ENCODE measurements at places on chromosomes 6 and 20.

GRCh38 chr6:10659699-10660348 lies 34.6 kb downstream of the C6orf52 start:
- DNase-seq, result no peak

- no peak for DNase-seq
Measured at GRCh38 chr6:145420599-145420998, 314.7 kb downstream of the EPM2A start.

GRCh38 chr6:52160472-52161104 lies 25.6 kb upstream of the IL17A start:
- DNase-seq, result no peak

GRCh38 chr6:91449539-91449938 lies 862.7 kb upstream of the MAP3K7 start:
- no peak for DNase-seq

DNA sequence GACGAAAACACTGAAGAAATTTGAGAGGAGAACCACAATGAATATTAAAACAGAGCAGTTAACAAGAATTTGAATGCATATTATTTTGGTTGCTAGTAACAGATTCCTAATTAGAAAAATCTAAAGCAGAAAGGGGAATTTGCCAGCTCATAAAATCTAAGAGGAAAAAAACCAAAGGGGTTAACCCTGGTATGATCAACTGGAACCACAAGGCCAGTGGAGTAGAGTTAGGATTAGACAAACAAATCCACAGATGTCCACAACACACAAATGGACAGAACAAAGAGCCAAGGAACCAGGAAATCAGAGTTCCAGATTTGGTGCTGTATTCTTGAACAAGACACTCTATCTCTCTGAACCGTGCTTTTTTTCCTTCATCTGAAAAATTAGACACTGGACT lies 195.0 kb downstream of the TASP1 start:
- DNase-seq, result no peak

DNA sequence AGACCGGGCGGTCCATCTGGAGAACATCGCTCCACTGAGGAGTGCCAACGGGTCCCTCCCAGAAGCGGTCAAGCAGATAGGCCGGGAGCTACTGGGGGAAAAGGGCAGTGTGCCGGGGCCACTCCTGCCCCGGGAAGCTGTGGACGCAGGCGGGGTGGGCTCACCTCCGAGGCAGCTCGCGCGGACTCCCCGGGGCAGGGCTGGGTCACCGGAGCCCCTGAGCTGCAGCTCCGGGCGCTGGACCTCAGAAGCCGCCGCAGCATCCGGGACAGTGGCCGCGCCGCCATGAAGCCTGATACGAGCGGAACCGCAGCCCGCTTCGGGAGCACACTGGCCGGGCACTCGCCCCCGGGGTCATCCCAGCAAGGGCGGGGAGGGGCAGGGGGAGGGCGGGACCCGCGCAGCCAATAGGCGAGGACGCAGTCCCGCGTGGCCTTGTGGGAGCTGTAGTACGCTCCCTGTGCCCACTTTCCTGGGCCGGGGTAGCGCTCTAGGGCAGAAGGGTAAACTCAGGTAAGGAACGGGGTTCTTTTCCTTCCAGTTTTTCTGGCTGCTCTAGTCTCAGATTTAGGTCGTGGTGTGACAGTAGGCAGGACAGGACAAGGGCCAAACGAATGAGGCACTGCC lies at the start of gene MOCS1:
TSS of gene MOCS1 (minus strand) at position 332 of the 627 bp plus-strand sequence. CDS start at position 287, 45 bp downstream.
- DNase-seq, result peak; percentile 15

- no peak for DNase-seq
Measured at GRCh38 chr6:2209226-2209809, 36.1 kb downstream of the GMDS start.

DNA sequence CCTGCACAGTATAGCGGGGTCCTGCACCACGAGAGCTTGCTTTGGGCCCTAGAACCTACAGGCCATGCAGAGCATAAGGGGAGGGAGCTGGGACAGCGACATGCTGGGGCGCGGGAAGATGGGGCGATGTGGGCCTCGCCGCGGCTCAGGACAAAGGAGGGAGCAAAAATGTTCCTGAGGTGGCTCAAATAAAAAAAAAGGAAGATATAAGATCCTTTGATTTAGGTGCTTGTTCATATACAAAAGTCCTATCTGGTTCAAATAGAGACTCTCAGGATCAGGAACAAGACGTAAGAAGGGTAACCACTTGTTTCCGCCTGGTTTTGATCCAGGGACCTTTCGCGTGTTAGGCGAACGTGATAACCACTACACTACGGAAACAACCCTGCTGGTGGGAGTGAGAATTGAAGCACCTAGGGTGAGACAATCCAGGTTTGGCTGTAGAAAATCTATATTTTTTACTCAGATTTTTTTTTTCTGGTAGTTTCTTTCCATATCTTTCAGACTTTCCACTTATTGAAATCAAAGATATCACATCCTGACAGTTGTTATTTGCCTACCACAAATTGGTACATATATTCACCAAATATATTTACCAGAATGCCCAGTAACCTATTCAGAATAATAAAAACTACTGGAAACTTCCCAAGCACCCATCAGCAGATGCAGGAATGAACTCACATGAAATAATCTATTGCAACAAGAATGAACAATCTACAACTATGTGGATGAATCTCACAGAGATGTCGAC lies 177.9 kb upstream of the ZNF184 start:
- DNase-seq, result peak; percentile 65

DNA sequence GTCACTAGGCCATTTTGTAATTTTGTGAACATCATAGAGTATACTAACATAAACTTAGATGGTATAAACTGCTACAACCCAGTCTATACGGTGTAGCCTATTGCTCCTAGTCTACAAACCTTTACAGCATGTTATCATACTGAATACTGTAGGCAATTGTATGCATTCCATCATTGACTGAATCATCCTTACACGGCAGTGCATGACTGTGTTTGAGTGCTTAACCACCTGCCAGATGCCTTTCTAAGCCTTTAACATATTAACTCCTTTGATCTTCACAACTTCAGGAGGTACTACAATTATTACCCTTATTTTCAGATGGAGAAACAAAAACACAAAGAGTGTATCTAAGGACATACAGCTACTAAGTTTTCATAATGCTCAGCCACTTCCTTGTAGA lies 14.0 kb downstream of the DPPA5 start:
- no peak for DNase-seq

All from activated CD8-positive, alpha-beta memory T cell treated with anti-CD3 and anti-CD28 coated beads for 48 hours (primary cell).